ENCODE measurements at places on chromosomes 12 and 14. TPM values are rescaled to one million over a fixed set of nuclear protein-coding genes. Genes with fewer than 3 reads are reported as not detected.

- H3K27me3 ChIP-seq = peaks cover 5% of the 10 kb centered on the region
- H3K4me1 ChIP-seq = no peaks in the 10 kb centered on the region
- no peak overlapping the region for H3K27ac ChIP-seq
- H3K4me3 ChIP-seq = no peak overlapping the region
Measured at GRCh38 chr14:88196925-88197324, 126.1 kb downstream of the KCNK10 start.

- H3K27me3 ChIP-seq = peaks cover 69% of the 10 kb centered on the region
- peaks cover 19% of the 10 kb centered on the region for H3K4me1 ChIP-seq
- no peaks in the 10 kb centered on the region for H3K36me3 ChIP-seq
- H3K27ac ChIP-seq = no peak overlapping the region
Measured at GRCh38 chr12:51821440-51822260, 26.9 kb downstream of the FIGNL2 start.

Gene RHEBL1
- 8.8 TPM for total RNA-seq

DNA sequence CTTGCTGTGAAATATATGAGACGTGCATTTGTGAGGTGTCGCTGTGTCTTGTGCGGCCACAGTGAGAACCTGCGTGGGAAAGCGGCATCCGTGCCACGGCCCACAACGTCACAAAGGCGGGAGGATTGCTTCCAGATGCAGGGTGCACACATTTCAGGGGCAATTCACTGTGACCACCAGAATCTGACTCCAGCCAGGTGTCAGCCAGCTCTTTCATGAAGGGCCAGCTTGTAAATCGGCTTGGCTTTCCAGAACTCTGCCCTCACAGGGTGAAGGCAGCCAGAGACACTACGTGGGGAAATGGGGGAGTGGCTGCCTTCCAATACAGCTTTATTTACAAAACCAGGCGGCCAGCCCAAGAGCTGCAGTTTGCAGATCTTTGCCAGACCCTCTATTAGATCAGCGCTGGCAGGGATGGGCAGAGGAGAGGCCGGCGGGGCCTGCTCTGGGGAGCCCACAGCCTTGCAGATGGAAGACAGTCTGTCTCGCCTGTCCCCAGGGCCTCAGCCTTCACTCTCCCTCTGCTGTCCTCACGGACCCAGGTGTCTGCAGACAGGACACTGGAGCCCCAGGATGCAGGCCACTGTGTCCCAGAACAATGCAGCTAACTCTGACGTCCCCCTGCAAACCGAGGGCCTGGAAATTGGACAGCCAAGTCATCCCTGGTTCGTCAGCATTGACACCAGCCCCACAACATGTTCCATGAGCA lies 53.5 kb downstream of the ADGRD1 start:
- DNase-seq = no peak
- no peak overlapping the region for H3K4me3 ChIP-seq
- H3K27ac ChIP-seq = no peak overlapping the region
- H3K36me3 ChIP-seq = no peaks in the 10 kb centered on the region
- 0 out of 3 replicates have a peak, but pooled peaks cover under 1% of the 10 kb centered on the region for H3K4me1 ChIP-seq

Gene PIWIL1
- not detected for total RNA-seq

GRCh38 chr12:115606040-115606439 lies 671.5 kb downstream of the MED13L start:
- no peak overlapping the region for H3K4me3 ChIP-seq
- H3K4me1 ChIP-seq = no peaks in the 10 kb centered on the region
- DNase-seq = no peak
- no peak overlapping the region for H3K27ac ChIP-seq

DNA sequence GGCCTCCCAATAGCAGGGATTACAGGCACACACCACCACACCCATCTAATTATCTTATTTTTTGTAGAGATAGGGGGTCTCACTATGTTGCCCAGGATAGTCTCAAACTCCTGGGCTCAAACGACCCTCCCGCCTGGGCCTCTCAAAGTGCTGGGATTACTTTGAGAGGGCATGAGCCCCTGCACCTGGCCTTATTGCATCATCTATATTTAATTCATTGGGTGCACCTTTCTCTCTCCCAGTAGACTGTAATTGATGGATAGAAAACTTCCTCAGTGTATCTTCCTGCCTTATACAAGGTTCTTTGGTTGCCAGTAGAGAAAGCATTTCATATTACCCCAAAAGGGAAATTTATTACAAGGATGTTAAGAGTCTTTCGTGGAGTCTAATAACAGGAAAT lies 8.9 kb upstream of the MORN3 start:
- H3K4me1 ChIP-seq = peaks cover 2% of the 10 kb centered on the region
- H3K27me3 ChIP-seq = no peaks in the 10 kb centered on the region
- no peak for DNase-seq

- no peak for DNase-seq
- no peak overlapping the region for H3K4me3 ChIP-seq
- no peaks in the 10 kb centered on the region for H3K4me1 ChIP-seq
Measured at GRCh38 chr12:81303935-81304334, 226.1 kb downstream of the ACSS3 start.

- no peaks in the 10 kb centered on the region for H3K27me3 ChIP-seq
- DNase-seq = no peak
- no peak overlapping the region for H3K4me3 ChIP-seq
- no peak overlapping the region for H3K27ac ChIP-seq
- H3K36me3 ChIP-seq = no peaks in the 10 kb centered on the region
Measured at GRCh38 chr12:63897931-63898330, 53.4 kb downstream of the SRGAP1 start.

Gene KIF5A
- total RNA-seq = 14.2 TPM

DNA sequence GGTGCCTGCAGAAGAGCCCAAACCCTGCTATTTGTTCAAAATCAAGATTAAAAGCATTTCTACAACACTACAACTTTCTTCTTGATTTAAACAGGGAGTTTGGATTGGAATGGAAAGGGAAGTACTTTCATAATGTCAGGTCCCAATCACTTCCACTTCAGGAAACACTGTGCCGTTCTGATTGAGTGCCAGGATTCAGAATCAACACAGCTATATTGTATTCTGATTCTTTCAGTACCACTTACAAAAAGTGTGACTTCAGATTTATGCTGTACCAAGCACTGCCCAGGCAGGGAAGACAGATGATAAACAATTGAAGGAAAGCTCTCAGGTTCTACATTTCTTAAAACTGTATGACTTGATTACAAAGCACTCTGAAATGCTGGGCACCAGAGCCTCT lies 3.2 kb downstream of the TDP1 start:
- H3K27ac ChIP-seq = no peak overlapping the region
- no peak overlapping the region for H3K4me3 ChIP-seq
- H3K4me1 ChIP-seq = peaks cover 4% of the 10 kb centered on the region
- no peak for DNase-seq

DNA sequence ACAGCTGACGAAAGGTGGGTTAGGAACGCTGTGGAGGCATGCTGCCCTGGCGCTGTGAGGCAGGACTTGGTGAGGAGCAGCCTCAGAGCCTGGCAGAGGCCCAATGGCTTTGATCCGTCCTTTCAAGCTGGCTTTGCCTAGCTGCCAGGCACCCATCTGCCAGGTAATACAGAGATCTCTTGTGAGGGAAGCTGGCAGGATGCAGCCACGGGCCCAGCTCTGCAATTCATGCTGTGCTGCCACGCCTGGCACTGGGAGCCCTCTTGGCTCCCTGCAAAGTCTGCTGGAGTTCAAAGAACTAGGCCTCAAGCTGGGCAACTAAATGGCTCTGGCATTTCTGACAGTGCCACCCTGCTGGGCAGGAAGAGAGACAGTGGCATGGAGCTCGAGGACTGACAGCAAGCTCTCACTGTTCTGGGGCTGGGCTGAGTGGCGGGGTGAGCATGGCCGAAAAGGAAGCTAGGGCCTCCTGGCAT lies 18.7 kb downstream of the IQSEC3 start:
- H3K27me3 ChIP-seq = no peaks in the 10 kb centered on the region
- 0 out of 2 replicates have a peak, but pooled peaks cover 3% of the 10 kb centered on the region for H3K4me1 ChIP-seq
- no peaks in the 10 kb centered on the region for H3K36me3 ChIP-seq
- H3K27ac ChIP-seq = no peak overlapping the region
- H3K4me3 ChIP-seq = no peak overlapping the region

All from K562 (cell line).